Stimulated activated CD8-positive, alpha-beta memory T cell treated with anti-CD3 and anti-CD28 coated beads, Interleukin-15, amount 100 ng/mL, for 24 hours (primary cell): ENCODE measurements at places on chromosomes 13 and 19.

DNA sequence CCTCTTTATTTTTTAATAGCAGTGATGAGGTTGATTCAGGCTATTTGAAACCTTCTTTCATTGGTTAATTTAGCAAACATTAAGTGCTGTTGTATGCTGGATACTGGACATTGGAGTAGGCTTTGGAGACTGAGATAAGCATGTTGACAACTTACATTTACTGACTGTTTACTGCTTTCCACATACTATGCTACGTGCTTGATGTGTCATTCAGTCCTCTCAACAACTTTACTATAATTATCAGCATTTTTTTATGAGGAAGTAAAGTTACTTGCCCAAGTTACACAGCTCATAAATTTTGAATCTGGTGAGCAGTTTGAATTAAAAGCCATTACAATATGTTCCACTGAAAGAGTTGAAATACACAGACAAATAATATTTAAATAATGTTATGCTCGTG, 83.8 kb downstream of the GJA3 start:
- no peak for DNase-seq

DNA sequence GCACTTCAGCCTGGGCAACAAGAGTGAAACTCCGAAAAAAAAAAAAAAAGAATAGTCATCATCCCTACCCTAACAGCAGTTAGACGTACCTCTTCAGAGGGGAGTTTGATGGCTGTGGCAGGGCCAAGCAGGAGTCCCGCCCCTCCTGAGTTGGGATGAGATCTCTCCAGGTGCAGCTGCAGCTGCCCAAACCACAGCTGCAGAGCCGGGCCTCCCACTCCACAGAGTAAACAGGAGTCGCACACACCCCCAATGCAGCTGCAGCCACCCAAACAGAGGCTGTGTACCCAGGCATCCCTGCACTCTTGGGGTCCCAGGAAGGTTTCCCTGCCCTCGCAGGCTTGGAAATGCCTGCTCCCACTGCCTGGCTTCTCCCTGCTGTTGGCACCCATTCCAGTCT, 17.4 kb upstream of the MLLT1 start:
- no peak for DNase-seq

DNA sequence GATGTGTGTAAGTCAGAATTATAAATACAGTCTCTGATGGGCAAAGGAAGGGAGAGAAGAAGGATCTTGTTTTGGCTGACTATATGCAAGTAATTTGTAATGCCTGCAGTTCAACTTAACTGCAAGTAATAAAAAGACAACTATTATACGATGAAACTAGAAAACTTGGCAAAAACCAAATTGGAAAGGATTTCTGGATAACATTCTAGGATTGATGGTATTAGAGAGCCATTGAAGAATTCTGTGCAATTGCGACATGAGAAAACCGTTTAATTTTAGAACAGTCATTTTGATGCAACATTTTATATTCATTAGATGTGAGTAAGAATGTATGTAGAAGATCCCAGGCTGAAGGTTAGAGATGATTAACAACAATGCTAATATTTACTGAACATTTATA, 1334.1 kb downstream of the EFNB2 start:
- DNase-seq: no peak

DNA sequence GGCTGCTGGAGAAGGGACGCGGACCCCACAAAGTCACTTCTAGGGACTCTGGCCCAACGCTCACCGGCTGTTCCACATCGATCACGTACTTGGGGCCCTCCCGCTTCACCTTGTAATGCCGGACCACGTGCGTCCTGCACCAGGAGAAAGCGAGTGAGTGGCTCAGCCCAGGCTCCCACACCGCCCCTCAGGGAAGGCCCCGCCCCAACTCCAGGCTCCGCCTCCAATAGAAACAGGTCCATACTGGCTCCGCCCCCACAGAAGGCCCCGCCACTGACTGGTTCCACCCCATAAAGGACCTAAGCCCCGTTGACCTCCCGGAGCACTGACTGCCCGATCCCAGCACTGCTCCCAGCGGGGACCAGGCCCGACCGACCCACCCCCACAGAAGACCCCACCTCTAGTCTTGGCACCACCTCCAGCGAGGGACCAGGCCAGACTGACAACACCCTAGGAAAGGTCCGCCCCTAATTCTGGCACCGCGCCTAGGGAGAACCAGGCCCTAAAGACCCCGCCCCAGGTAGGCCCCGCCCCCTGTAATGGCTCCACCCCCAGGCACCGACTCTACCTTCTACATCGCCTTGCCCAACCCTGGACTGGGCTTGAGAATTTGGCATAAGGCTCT, 11.3 kb downstream of the STAP2 start:
- DNase-seq: peak; percentile 52

DNA sequence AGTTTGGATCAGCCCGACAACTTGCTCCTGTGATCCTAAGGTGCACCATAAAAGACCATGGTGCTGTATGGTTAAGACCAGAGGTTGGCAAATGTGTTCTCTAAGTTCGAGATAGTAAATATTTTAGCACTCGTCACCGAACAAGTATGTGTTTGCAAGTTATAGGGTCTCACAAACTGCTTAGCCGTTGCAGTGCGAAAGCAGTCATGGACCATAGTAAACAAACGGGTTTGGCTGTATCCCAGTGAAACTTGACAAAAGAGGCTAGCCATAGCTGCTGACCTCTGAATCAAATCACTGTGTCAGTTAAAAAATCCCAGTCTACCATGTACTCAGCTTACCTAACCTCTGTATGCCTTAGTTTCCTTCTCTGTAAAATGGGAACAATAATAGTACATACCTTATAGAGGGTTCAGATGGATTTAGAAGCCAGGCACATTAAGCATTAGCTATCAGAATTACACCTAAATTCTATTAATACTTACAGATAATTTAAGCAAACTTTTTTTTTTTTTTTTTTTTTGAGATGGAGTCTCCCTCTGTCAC, 72.1 kb downstream of the IPO5 start:
- no peak for DNase-seq

DNA sequence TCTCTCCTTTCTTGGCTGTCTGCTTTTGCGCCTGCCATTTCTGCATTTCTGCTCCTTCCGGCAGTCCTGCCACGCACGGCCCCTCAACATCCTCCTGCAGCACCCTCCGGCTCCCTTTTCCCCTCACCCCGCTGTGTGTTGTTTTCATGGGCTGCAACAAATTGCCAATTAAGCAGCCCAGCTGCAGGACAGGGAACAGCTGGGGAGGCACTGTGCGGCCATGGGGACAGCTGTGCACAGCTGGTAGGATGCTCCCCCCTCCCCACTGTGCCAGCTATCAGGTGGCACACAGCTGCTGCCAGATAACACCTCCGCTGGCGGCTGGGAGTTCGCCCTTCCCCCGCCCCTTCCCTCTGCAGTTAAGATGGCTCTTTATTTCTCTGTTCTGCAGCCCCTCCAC, 25.4 kb downstream of the LYL1 start:
- DNase-seq: no peak

DNA sequence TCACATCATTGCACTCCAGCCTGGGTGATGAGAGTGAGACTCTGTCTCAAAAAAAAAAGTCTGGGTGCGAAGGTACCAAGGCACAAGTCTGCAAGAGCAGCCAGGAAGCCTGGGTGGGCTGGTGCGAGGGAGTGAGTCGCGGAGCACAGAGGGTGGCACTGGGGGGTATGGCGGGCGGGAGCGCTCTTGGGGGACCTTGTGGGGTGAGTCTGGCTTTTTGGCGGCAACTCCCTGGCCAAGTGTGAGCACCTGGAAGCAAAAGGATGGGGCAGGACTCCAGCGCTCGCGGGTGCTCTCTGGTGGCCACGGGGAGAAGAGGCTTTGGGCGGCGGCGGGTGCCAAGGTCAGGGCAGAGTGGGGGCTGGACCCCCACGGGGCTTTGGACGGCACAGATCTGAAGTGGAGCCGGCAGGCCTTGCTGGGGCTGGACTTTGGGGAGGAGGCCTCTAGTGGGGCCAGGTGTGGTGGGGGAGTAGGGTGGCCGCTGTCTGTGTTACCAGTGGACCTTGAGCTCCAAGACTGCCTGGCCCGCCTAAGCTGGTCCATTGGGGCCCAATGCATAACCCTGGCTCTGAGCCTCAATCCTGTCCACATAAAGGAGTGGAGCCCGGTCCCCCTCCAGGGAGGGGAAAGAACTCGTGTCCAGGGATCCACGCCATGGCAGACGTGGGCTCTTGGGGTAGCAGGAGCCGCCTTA, 1.6 kb downstream of the P2RY11 start:
- no peak for DNase-seq

- no peak for DNase-seq
Observed at GRCh38 chr13:77067519-77067918, 40.6 kb upstream of the FBXL3 start.

DNA sequence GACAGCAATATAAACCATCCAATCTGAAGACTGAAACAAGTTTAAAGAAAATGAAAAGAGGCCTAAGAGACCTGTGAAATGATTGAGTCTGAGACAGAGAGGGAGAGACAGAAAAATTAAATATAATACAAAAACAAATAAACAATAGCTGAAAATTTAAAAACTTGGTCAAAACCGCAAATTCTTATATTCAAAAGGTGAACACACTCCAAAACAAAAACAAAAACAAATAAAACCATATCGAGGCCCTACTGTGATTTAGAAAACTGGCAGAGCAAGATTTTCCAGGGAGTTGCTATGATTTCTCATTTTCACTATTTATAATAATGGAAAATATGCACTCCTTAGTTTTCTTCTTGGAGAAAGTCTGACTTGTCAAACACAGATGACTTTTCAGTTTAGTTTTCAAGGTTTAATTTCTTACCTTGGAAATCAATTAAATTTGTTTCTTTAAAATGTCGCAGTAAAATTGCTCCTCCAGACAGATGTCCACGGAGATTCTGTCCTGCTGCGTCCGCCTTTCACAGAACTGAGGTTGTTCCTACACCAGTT, 1420.3 kb downstream of the UQCRFS1 start:
- no peak for DNase-seq

GRCh38 chr13:26425443-26426358, 131.8 kb upstream of the WASF3 start:
- no peak for DNase-seq

- DNase-seq: no peak
Observed at GRCh38 chr19:48539503-48540096, 12.4 kb upstream of the SULT2B1 start.
